Stimulated activated CD4-positive, alpha-beta T cell treated with anti-CD3 and anti-CD28 coated beads, Interleukin-12 subunit alpha, Interleukin-12 subunit beta, amount 100 ng/mL, for 24 hours (primary cell): ENCODE measurements at places on chromosomes 1 and 21.

DNA sequence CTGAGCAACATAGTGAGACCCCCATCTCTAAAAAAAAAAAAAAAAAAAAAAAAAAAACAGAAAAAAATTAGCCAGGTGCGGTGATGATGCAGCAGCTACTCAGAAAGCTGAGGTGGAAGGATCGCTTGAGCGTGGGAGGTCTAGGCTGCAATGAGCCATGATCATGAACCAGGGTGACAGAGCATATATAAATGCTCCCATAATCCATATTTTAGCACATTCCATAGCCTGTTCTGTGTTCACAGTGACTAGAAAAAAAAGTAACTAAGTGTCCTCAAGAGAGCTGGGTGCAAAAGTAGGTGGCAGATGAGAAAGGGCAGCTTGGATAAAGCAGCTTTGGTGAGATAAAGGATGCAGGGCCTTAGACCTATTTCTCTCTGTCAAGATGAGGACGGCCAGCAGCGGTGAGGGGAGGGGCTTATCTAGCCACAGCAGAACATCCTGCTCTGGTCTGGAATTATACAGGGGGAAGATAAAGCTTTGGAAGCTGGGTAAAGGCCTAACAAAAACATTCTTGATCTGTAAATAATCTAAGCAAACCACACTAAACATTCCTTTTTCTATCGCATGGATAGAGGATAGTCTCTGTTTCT, 205.3 kb downstream of the DAB1 start:
- no peak for DNase-seq

- no peak for DNase-seq
Observed at GRCh38 chr1:201476670-201477344, 7.8 kb upstream of the PHLDA3 start.

DNA sequence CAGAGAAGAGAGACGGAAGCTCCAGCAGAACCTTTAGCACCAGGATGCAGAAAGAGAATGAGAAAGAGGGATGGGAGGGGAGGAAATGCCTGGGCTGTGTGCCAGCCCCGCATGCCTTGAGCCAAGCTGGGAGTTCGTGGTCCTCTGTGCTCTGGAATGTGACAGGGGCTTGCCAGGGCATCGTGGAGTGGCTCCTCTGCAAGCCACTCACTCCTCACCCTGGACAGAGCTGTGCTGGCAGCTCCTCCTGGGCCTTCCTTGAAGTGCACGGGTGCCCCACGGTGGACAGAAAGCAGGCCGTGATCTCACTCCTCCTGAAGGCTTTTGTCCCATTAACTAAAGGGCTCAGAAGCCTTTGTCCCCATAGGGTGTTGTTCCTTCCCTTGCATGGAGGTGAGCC, 34.8 kb upstream of the PRELP start:
- no peak for DNase-seq

DNA sequence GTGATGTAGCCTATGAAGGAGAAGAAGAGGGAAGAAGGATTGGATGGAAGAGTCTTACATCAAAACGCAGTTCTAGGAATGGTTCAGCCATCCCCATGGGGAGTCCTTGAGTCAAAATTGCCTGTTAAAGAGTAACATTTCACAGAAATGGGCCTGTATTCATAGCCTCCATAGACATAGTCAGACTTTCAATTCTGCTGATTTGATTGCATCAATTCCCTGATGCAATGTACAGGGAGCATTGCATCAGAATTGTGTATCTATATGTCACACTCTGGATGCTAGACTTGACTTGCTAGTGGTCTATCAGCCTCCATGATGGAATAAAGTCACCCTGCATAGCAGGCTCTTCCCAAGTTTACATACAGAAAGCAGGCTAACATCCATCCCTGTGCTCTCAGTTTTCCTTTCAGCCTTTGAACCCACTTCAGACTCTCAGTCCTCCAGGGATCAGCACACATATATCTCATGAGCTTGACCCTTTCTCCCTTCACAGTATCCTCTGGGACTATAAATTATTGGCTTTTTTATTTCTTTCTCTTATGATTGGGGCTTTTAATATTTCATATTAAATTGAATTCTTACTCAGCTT, 1111.7 kb upstream of the B3GALT2 start:
- DNase-seq = no peak

DNA sequence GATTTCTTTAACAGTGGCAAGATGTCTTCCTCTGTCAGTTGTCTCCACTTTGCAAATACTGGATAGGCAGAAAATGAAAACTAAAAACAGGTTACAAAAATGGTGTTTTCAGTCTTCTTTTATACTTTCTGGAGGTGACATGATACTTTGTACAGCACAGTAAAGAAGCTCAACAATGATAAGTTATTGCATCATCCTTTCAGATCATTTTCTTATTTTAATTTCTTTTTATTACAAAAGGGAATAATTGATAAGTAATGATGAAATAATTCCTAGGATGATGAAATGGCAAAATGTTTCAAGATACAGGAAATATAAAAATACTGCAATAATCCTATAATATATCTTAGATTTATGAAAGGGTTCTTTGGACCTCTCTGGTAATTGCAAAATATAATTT, 16.5 kb downstream of the GORAB start:
- DNase-seq = no peak

GRCh38 chr1:223538981-223539380, 126.5 kb downstream of the CAPN8 start:
- DNase-seq = no peak

- no peak for DNase-seq
Observed at GRCh38 chr1:245591346-245592188, 436.8 kb downstream of the KIF26B start.

DNA sequence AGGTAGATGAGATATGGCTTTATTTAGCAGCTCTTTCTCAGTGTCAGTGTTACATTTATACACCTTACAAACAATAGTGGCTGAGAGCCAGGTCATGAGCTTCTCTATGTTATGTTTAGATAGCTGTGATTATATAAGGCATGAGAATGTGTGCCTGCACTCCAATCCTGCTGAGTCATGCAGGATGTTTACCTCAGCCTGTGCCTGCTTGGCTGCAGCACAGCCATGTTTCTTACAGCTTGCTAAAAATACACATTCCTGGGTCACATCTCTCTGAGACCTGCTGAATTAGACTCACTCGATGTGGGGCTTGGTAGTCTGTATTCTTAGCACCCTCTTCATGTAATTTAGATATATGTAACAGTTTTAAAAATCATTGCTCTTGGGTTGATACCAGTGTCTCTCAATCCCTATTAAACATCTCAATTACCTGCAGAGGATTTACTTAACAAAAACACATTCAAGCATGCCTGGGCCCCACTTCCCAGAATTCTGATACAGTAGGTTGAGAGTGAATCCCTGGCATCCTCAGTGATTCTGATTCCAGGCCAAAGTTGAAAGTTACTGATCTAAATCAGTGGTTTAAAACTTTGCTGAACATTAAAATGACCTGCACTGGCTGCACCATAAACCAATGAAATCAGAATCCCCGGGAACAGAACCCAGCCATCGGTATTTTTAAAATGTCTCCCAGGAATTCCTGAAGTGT, 107.5 kb downstream of the GDAP2 start:
- DNase-seq = no peak
